ENCODE measurements at places on chromosomes 1 and 21.
A peak's percentile ranks its signal among the peaks of the same experiment; 100 is the strongest.

GRCh38 chr1:115258302-115258866 lies 79.7 kb downstream of the NGF start:
- peak; percentile 75 for DNase-seq

GRCh38 chr21:39673736-39674135 lies 61.0 kb downstream of the B3GALT5 start:
- DNase-seq = no peak

GRCh38 chr1:206411321-206411720 lies 59.0 kb upstream of the IKBKE start:
- no peak for DNase-seq

GRCh38 chr1:10957133-10957532 lies 55.3 kb upstream of the TARDBP start:
- DNase-seq = no peak

DNA sequence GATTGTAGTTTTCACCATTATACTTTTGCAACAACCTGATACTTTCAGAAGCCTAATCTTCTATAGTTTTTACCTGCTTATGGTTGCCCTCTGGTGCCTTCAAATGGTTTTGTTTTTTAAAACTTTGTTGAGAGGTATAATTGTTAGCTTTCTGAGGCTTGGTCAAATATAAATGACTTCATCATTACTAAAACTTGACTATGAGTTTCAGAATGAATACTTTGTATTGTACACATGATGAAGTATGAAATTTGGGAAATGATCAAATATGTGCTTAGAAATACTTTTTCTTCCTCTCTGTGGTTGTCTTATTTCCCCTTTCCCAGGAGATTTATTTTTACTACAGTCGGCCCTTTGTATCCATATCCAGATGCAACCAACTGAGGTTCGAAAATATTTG lies 151.8 kb upstream of the B3GALT2 start:
- DNase-seq = no peak

- DNase-seq = no peak
Observed at GRCh38 chr1:179921981-179922872, 32.4 kb upstream of the CEP350 start.
